Left ventricle myocardium inferior (tissue), 1 donor: ENCODE measurements at places on chromosomes 3 and 15. TPM values are rescaled to one million over a fixed set of nuclear protein-coding genes. Genes with fewer than 3 reads are reported as not detected.

CCDC54 gene
- not detected for total RNA-seq

FGD5 gene
- 13.9 TPM for total RNA-seq

TMC3 gene
- not detected for total RNA-seq

DNA sequence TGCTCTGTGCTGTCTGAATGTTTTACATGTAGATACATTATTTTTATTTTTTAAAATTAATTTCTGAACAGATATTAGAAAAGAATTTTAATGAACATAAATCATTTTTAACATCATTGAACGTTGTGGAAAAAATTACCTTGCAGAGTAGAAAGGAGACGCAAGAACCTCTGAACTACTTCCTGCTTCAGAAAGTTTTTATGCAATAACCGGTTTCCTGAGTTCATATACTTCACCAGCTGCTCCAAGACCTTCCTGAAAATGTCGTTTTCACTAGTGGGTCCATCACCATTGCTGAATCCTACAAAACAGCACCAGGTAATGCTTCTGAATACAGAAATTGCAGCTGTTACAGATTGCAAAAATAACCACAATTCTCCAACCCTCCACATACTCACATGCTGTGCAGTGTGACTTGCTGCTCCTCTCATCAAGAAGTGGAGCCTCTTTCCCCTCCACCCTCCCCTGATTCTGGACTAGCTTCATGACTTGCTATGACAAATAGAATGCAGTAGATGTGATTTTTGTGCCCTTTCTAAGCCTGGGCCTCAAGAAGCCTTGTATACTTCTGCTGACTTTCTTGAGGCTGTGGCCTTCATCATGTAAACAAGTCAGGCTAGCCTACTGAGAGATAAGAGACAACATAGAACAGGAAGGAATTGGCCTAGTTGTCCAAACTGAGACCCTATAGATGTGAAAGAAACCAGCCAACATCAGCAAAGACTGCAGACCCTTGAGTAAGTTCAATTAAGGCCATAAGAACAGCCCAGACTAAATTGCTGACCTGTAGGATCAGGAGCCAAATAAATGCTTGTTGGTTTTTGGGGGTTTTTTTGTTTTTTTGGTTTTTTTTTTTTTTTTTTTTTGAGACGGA, 80.4 kb downstream of the TRANK1 start:
- no peak for DNase-seq

- DNase-seq, result no peak
Measured at GRCh38 chr15:62128916-62129315, 36.2 kb downstream of the C2CD4B start.

CILP gene
- total RNA-seq, result 7.3 TPM

- DNase-seq, result no peak
Measured at GRCh38 chr3:10632125-10632524, 126.7 kb upstream of the ATP2B2 start.

TTLL13 gene
- total RNA-seq, result 0.19 TPM

DNA sequence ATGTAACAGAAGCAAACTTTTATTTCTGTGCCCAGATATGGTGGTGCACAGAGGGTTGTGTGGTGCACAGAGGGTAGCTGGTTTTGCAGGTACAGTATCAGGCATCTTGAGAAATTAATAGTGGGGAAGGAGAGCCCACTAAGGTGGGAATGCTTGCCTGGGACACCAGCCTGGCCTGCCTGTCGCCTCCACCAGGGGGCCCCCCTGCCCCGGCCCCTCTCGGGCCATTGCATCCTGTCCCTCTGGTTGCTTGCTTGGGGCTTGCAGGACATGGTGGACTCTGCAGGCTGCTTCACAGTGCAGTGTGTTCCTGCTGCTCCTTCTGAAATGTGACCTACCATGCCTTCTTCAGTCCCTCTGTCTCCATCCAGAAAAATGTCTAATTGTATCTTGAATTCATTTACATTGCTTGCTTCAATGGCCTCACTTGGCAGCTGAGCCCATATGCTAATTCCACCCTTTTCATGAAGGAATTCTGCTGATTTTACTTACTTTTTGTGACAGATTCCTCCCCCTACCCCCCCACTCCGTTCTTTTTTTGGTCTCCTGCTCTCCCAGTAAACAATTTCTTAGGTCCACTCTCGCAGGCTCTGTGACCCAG, 73.6 kb downstream of the EEFSEC start:
- DNase-seq, result peak; percentile 21

ZDHHC3 gene
- 40.2 TPM for total RNA-seq

DNA sequence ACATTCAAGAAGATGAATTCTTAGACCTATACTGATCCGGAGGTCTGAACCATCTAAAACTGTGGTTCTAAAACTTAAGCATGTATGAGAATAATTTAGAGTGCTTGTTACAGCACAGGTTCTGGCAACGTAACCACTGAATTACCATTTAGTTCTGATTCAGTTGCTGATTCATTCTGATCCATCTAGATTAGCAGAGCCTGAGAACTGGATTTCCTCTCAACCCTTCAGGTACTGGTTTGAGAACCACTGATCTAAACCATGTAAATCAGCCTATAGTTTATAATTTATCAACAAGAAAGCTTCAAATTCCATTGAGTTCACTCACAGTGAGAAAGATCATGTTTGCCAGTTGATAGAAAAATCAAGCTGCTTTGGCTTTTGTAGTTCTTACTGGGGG, 1001.1 kb upstream of the EPHA6 start:
- no peak for DNase-seq

ACKR4 gene
- 5.2 TPM for total RNA-seq

DNA sequence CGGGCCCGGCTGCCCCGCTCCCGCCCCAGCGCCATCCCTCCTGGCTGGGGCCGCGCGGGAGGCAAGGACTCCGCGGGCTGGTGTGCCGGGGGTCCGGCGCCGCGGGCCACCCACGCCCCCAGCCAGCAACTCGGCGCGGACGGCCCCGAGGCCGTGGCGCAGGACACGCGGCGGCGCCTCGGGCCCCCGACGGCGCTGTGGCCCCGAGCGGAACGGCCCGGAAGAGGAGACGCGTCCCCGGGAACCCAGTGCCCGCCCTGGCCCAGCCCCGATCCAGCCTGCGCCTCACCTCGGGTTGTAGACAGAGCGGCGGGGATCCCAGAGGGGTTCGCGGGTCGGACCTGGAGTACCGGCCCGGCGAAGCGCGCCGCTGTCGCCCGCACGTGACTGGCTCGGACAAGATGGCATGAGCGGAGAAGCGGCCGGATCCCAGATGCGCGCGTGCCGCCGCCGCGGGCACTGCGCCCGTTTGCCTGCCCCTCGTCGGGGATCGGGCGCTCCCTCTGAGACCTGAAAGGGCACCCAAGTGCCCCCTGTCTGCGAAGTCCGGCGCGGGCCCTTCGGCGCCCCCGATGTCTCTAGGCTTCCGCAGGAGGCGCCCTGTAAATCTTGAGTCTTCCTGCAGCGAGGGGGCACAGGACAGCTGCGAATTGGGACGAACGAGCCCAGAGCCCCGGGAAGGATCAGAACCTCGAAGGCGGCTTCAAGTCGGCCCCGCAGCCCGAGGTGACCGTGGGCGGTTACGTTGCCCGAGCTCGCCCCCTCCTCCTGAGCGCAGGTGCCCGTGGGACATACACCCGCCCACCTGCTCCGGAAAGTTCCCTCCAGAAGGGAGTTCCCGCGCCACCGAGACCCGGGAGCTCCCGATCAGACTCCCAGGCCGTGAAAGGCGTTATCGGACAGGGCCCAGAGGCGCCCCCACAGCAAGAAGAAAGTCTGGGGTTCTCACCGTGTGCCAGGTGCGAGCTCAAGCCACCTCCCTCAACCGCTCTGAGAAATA, 598 bp upstream of the SFMBT1 start:
- peak; percentile 41 for DNase-seq

- no peak for DNase-seq
Measured at GRCh38 chr3:50242381-50242770, 6.4 kb downstream of the GNAI2 start.

DNA sequence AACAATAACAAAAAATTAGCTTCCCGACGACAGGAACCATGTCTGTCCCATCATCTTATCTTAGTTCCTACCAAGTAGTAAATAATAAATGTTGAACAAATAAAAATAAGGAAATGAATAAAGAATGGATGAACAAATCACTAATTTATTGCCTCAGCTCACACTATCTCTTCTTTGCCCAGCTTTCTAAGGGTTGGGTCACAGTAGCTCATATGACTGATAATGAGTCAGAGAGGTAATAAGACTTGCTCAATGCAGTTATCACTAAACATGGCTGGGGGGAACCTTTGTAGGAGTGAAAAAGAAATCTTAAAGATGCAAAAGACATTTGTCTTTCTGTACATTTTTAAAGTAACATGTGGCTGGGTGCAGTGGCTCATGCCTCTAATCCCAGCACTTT, 182.2 kb downstream of the WDR76 start:
- no peak for DNase-seq

GRCh38 chr3:99624496-99625236, 13.7 kb upstream of the COL8A1 start:
- DNase-seq, result no peak

DNA sequence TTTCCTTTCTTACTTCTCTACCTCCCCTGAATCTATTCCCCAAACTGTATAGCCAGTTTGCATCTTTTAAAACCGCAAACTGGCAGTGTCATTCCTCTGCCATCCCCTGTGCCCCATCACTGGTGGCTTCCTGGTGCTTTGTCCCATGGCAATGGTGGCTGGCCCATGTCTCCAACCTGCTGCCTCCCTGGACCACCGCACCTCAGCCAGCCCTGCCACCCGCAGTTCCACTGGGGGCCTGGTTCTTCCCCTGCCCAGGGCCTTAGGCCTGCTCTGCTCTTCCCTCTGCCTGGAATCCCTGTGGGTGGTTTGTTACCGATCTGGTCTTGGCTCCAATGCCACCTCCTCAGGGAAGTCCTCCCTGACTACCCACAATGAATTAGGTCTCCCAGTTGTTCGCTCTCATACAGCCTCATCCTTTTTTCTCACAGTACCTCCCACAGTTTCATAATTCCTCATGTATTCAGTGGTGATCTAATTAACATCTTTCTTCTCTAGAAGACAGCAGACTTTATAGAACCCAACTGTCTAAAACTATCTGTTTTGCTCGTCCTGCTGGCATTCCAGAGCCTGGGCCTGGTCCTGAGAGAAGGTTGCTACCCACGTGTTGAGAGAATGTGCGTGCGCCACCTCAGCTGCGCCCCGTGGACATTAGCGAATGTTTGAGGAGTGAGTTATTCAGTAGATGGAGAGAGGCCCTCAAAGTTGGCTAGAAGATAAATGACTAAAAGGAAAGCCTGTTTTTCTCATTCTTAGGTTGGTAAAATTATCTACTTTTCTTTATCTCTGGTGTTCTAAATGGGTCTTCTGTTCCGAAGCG, 130.1 kb downstream of the DNAJB8 start:
- no peak for DNase-seq

GRCh38 chr3:100231668-100232067, 29.1 kb upstream of the TBC1D23 start:
- no peak for DNase-seq
